ENCODE measurements at places on chromosomes 3 and 15.
A peak's percentile ranks its signal among the peaks of the same experiment; 100 is the strongest.

DNA sequence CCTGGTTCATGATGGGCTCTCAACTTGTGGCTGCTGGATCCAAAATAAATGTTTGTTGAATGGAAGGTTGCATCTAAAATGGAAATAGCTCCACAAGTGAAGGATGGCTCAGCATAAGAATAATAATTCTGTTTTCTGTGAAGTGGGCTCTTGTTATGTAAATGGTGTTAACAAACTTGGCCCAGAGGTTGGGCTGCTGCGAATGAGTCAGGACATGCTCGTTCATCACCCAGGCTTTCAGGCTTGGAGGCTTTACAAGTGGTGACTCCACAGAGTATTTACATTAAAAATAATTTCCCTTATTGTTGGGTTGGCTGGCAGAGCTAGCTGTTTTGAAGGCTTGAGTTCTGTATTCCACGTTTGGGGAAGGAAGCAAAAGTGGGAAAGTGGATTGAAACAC is 60.5 kb downstream of the ITGB5 start:
- no peak for DNase-seq
- H3K27ac ChIP-seq, result no peak overlapping the region
- no peak overlapping the region for H3K4me3 ChIP-seq

- H3K27ac ChIP-seq, result no peak overlapping the region
- H3K4me3 ChIP-seq, result no peak overlapping the region
- peaks cover 4% of the 10 kb centered on the region for H3K27me3 ChIP-seq
- DNase-seq, result no peak
- no peaks in the 10 kb centered on the region for H3K36me3 ChIP-seq
These were observed 23.1 kb upstream of the IQSEC1 start for GRCh38 chr3:13096356-13096755.

GRCh38 chr3:71511446-71511845 is 72.1 kb downstream of the FOXP1 start:
- DNase-seq, result no peak
- H3K4me1 ChIP-seq, result peaks cover 29% of the 10 kb centered on the region
- H3K36me3 ChIP-seq, result no peaks in the 10 kb centered on the region
- no peak overlapping the region for H3K27ac ChIP-seq
- H3K4me3 ChIP-seq, result no peak overlapping the region

DNA sequence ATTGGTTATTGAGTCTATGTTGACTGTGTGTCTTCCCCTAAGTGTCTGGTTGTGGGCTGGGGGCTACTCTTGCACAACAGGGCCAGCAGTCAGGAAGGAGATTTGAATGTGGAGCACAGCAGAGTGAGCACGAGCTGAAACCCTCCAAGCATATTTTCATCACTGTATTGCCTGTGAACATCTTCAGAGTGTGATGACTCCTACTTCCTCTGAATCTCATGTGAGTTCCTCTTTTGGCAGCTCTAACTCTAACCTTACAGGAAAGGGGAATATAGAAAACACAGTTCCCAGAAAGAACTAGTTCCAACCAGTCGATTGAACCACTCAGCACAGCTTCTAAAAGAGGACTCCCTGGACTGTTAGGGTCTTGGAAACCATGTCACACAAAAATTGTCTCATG is 211.6 kb downstream of the RAP2B start:
- H3K27ac ChIP-seq, result peak overlapping the region; percentile 2
- H3K4me3 ChIP-seq, result peak overlapping the region; percentile 39
- no peaks in the 10 kb centered on the region for H3K27me3 ChIP-seq
- no peaks in the 10 kb centered on the region for H3K36me3 ChIP-seq

DNA sequence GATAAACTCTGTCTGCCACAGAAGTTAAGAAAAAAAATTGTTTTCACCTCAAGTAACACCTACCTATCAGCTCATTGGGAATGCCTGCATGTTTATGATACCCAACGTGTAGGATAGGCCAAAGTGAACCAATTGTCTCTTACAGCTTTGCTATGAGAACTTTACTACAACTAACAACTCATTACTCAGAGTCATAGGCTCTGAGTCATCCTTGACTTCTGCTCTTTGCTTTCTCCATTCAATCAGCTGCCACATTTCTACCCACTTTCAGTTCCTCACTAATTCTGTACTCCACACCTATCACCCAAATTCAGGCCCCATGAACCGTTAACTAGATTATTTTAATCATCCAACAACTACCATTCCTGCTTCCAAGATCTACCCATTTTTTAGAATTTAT is 843.9 kb downstream of the TUSC7 start:
- H3K4me3 ChIP-seq, result no peak overlapping the region
- no peaks in the 10 kb centered on the region for H3K4me1 ChIP-seq
- DNase-seq, result no peak
- no peaks in the 10 kb centered on the region for H3K27me3 ChIP-seq
- no peak overlapping the region for H3K27ac ChIP-seq
- H3K36me3 ChIP-seq, result no peaks in the 10 kb centered on the region

- H3K4me3 ChIP-seq, result no peak overlapping the region
- H3K4me1 ChIP-seq, result peaks cover 4% of the 10 kb centered on the region
- DNase-seq, result peak; percentile 51
- H3K27ac ChIP-seq, result no peak overlapping the region
- no peaks in the 10 kb centered on the region for H3K36me3 ChIP-seq
These were observed 45.1 kb downstream of the HMCES start for GRCh38 chr3:129323651-129324294.

GRCh38 chr3:130256821-130257340 is 88.6 kb upstream of the COL6A5 start:
- peaks cover 3% of the 10 kb centered on the region for H3K27me3 ChIP-seq
- H3K4me1 ChIP-seq, result no peaks in the 10 kb centered on the region
- DNase-seq, result no peak

- H3K36me3 ChIP-seq, result no peaks in the 10 kb centered on the region
- no peak overlapping the region for H3K27ac ChIP-seq
- no peak overlapping the region for H3K4me3 ChIP-seq
- H3K27me3 ChIP-seq, result peaks cover 32% of the 10 kb centered on the region
These were observed 49.4 kb upstream of the ITGA11 start for GRCh38 chr15:68481321-68481720.

GRCh38 chr15:93583968-93584367 is 495.0 kb upstream of the RGMA start:
- H3K4me1 ChIP-seq, result no peaks in the 10 kb centered on the region
- no peaks in the 10 kb centered on the region for H3K36me3 ChIP-seq
- DNase-seq, result no peak
- H3K27ac ChIP-seq, result no peak overlapping the region

DNA sequence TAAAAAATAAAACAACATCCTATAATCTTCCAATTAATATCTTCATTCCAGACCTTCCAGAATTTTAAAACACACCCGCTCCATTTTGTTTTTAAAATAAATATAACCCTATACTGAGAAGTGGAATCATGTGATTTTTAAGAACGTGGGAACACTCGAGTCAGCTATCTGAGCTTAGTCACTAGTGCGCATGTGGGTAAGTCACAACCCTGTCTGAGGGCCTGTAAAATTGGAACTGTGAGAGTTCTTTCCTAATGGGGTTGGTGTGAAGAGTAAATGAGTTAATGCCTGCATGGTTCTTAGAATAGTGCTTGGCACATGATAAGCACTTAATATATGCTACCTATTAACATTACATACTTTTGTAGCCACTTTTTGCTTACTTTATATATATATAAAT is 19.9 kb upstream of the POLR2M start:
- no peak for DNase-seq
- H3K27ac ChIP-seq, result no peak overlapping the region
- H3K4me1 ChIP-seq, result no peaks in the 10 kb centered on the region

GRCh38 chr3:72756900-72757299 is 91.3 kb downstream of the SHQ1 start:
- no peaks in the 10 kb centered on the region for H3K36me3 ChIP-seq
- peaks cover 52% of the 10 kb centered on the region for H3K27me3 ChIP-seq
- H3K4me1 ChIP-seq, result peaks cover 15% of the 10 kb centered on the region
- H3K27ac ChIP-seq, result peak overlapping the region; percentile 8
- DNase-seq, result peak; percentile 84
- H3K4me3 ChIP-seq, result peak overlapping the region; percentile 55

DNA sequence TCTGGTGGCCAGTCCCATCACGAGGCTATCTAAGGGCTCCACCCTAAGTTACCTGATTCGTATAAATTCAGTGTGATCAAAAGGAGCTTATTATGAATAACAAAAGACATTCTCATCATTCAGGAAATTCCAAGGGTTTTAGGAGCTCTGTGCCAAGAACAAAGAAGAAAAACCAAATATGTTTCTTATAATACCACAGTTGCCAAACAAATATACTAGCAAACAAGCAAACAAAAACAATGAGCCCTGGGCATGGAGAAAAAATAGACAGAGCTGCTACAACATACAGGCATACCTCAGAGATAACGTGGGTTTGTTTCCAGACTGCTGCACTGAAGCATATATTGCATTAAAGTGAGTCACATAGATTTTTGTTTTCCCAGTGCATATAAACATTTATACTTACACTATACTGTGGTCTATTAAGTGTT is 20.2 kb upstream of the CFAP161 start:
- no peaks in the 10 kb centered on the region for H3K36me3 ChIP-seq
- peaks cover 30% of the 10 kb centered on the region for H3K27me3 ChIP-seq
- H3K4me1 ChIP-seq, result peaks cover 4% of the 10 kb centered on the region
- H3K27ac ChIP-seq, result no peak overlapping the region
- no peak overlapping the region for H3K4me3 ChIP-seq

DNA sequence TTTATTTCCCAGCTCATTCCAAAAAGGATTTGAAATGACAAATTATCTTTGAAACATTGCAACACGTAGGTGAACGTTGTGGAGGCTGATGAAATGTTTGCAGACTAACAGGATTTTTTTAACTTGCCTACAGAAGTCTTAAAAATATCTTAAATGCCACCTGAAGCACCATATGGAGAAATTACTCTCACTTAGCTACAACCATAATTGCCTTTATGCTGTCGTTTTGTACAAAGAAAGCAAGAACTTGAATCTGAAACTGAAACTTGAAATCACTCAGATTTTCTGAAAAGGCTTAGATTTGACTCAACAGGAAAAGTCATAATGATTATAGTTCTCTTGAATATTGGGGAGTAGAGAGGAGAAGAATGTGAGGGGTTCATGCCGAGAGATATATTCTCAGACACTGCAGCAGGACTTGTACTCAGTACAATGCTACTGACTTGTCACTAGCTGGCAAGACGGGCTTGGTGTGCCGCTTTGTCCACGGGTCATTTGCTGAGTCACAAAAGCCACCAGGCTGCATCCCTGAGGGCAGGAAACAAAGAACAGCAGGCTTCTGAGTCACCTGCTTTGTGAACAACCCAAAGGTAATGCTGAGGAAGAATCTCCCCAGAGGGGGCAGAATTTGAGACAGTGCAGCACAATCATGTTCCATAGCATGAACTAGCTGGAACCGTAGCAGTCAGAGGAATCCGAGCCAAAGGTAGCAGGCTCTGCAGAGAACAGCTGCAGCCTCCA is 7.1 kb upstream of the FMN1 start:
- DNase-seq, result no peak
- H3K27me3 ChIP-seq, result peaks cover 33% of the 10 kb centered on the region
- H3K36me3 ChIP-seq, result no peaks in the 10 kb centered on the region
- H3K27ac ChIP-seq, result peak overlapping the region; percentile 4
- H3K4me1 ChIP-seq, result peaks cover 4% of the 10 kb centered on the region
- peak overlapping the region; percentile 87 for H3K4me3 ChIP-seq

DNA sequence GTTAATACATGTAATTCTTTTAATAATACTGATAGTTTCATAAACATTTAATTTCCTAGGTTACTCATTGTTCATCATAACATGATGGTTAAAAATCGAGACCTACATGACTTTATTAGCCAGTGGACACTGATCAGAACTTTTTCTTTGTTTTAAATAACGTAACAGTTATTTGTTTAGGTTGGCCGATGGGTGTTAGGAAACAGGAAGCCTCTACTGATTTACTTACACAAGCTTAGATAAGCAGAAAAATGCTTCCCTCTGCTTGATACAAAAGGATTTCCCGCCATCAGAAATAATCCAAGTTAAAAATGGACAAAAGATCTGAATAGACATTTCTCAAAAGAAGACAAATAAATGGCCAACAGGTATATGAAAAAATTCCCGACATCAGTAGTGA is 16.6 kb upstream of the APH1B start:
- no peaks in the 10 kb centered on the region for H3K27me3 ChIP-seq
- H3K27ac ChIP-seq, result peak overlapping the region; percentile 62
- no peak overlapping the region for H3K4me3 ChIP-seq
- H3K36me3 ChIP-seq, result peaks cover 18% of the 10 kb centered on the region
- no peaks in the 10 kb centered on the region for H3K4me1 ChIP-seq

DNA sequence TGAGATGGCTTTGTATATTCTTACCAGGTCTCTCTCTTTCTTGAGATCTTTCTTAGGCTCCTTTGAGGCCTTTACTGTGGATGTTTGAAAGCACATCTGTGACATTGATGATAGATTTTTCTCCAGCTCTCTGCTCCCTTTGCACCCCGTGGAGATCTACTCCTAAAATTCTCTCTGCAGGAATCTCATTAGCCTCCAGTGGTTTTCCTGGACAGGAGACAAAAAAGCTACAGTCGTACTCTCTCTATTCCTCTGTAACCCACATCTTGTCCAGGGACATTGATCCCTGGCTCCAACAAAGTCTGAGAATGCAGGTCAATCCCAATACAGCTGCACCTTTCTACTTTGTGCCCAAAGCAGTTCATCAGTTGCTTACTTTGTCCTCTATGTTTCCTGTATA is 68.2 kb downstream of the RBMS3 start:
- no peak overlapping the region for H3K4me3 ChIP-seq
- DNase-seq, result no peak
- no peaks in the 10 kb centered on the region for H3K27me3 ChIP-seq
- H3K4me1 ChIP-seq, result peaks cover under 1% of the 10 kb centered on the region
- H3K27ac ChIP-seq, result no peak overlapping the region

DNA sequence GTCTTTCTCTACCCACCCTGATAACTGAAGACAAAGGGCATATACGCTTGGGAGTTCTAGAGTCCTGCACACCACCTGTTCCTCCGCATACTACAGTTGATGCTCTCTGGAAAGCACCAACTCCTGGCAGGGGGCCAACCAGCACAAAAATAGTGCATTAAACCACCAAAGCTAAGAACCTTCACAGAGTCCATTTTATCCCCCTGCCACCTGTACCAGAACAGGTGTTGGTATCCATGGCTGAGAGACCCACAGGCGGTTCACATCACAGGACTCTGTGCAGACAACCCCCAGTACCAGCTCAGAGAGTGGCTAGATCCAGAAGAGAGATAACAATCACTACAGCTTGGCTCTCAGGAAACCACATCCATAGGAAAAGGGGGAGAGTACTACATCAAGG is 114.4 kb upstream of the POU1F1 start:
- DNase-seq, result no peak
- H3K36me3 ChIP-seq, result no peaks in the 10 kb centered on the region
- no peaks in the 10 kb centered on the region for H3K4me1 ChIP-seq
- H3K27ac ChIP-seq, result no peak overlapping the region

- peaks cover 34% of the 10 kb centered on the region for H3K27me3 ChIP-seq
- H3K4me3 ChIP-seq, result no peak overlapping the region
- no peak for DNase-seq
- H3K4me1 ChIP-seq, result no peaks in the 10 kb centered on the region
- no peak overlapping the region for H3K27ac ChIP-seq
These were observed 278.3 kb downstream of the FGF12 start for GRCh38 chr3:192449036-192449435.

- no peak overlapping the region for H3K27ac ChIP-seq
- no peak overlapping the region for H3K4me3 ChIP-seq
- DNase-seq, result no peak
- no peaks in the 10 kb centered on the region for H3K27me3 ChIP-seq
- no peaks in the 10 kb centered on the region for H3K36me3 ChIP-seq
- H3K4me1 ChIP-seq, result peaks cover 7% of the 10 kb centered on the region
These were observed 18.7 kb upstream of the P2RY12 start for GRCh38 chr3:151403246-151403645.

GRCh38 chr3:53155760-53156159 is 5.2 kb upstream of the PRKCD start:
- H3K4me3 ChIP-seq, result no peak overlapping the region
- no peaks in the 10 kb centered on the region for H3K36me3 ChIP-seq
- peaks cover 22% of the 10 kb centered on the region for H3K27me3 ChIP-seq
- H3K4me1 ChIP-seq, result peaks cover 24% of the 10 kb centered on the region
- DNase-seq, result no peak
